HepG2 (cell line): ENCODE measurements at places on chromosomes 4 and X.

DNA sequence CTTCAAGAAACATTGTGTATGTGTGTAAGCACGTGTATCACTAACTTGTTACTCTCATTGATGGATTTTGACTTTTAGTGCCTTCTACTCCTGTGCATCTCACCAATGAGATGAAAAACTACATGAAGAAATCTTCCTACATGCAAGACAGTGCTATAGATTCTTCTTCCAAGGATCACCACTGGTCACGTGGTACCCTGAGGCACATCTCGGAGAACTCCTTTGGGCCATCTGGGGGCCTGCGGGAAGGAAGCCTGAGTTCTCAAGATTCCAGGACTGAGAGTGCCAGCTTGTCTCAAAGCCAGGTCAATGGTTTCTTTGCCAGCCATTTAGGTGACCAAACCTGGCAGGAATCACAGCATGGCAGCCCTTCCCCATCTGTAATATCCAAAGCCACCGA lies 86.5 kb downstream of the SLC10A6 start:
- no peak for DNase-seq

DNA sequence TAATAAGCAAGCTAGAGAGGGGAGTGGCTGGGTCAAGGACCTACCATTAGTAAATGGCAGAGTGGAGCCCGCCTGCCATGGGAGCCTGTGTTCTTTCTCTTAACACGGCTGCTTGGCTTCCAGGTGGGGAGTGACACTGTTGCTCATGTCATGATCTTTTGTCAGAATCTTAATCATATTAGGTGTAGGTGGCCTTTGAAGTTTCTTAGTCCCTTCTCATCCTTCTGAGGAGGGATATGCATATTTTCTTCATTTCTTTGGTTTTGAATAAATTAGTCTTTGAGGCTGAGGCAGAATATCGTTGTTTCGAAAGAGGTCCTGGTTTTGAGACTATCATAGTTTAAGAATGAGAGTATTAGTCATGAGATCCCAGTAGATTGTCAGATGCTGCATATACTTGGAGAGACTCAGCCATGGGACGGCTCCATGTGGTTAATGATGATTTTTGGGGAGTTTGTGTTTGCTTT lies 28.9 kb downstream of the SNX25 start:
- no peak for DNase-seq

DNA sequence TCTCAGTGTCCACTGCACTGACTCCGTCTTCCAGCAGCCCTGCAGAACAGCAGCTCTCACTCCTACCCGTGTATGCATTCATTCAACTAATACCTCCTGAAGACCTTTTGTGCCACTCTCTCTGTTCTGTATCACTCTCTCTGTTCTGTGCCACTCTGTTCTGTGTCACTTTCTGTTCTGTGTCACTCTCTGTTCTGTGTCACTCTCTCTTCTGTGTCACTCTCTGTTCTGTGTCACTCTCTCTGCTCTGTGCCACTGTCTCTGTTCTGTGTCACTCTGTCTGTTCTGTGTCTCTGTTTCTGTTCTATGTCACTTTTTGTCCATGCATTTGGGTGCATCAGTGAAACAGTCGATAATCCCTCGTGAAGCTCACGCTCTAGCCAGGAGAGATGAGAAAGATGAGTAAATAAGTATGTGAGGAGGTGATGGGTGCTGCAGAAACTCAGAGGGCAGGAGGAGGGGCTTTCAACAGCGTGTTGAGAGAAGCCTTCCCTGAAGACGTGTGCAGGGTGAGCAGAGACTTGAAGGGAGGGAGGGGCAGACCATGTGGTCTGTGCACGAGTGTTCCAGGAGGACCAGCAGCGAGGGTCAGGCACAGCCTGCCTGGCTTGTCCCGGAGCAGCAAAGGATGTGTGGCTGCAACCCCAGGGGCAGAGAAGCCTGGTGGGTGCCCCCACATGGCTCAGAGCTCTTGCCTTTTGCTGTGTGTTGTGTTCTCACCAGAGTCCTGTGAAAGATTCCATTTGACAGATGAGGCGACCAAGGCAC lies 8.9 kb downstream of the PIGG start:
- no peak for DNase-seq

DNA sequence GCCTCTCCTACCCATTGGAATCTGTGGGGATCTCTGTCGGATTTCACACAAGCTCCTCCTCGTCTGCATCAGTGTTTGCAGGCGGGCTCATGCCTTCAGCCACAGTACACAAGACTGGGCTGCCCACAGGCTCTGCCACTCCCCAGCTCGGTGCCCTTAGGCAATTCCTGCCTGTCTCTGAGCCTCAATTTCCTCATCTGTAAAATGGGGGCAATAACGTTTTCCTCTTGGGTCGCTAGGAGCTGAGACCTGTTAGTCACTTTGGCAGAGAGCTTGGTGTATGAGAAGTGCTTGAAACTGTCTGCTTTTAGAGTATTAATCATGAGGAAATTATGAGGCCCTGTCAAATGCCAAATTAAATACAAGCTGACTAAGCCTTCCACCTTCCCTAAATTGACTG lies 27.6 kb upstream of the MSX1 start:
- DNase-seq = no peak

DNA sequence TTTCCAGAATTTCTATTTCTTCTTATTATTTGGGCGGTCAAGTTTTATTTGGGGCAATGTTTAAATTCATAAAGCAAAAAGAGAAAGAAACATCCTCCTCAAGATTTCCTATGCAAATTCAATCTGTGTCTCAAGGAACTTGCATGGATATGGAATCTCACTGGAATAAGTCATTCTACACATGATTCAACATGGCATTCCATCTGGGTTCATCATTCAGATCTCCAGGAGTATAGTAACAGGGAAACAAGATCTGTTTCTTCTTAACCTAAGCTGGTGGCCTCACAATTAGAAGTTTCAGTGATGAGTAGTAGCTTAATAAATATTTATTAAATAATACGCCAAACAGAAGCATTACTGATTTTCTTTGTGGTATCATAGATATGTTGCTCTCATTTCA lies 19.8 kb downstream of the KLHL34 start:
- no peak for DNase-seq

DNA sequence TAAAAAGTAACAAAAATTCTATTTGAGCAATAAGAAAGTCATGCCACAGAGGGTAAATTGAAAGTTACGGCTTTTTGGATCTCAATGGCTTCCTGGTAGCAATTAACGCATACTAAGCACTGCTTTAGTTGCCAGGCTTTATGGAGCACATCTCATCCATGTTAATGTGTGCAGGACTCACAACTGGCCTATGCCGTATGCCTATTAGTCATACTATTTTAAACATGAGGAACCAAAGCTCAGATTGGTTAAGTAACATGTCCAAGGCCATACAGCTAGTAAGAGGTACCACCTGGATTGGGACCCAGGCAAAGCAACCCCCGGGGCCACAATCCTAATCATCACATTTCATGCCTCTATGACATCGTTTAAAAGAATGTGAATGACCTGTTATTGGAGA lies 17.1 kb downstream of the DAPP1 start:
- DNase-seq = no peak

DNA sequence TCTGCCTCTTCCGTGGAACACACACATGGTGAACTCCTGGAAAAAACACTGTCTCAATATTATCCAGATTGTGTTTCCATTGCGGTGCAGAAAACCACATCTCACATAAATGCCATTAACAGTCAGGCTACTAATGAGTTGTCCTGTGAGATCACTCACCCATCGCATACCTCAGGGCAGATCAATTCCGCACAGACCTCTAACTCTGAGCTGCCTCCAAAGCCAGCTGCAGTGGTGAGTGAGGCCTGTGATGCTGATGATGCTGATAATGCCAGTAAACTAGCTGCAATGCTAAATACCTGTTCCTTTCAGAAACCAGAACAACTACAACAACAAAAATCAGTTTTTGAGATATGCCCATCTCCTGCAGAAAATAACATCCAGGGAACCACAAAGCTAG lies 87.9 kb downstream of the TET2 start:
- no peak for DNase-seq

DNA sequence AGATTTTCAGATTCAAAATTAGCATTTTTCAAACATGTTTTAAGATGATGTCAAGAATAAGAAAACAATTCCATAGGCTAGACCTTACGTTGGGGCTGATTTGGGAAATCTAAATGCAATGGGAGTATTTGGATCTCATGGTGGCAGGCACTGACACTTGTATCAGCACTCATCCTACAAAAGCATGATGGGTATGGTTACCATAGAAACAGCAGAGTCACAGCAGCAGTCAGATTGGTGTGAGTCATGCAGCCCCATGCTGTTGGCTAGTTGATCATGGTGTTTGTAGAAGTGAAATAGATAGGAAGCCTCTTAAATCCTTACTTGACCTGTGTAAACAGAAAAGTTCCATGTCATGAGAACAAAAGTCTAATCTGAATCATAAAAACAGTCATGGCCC lies 1637.3 kb upstream of the PABPC4L start:
- DNase-seq = no peak

- no peak for DNase-seq
Measured at GRCh38 chr4:53684136-53685130, 93.1 kb upstream of the LNX1 start.

GRCh38 chr4:13176741-13177142 lies 307.4 kb downstream of the RAB28 start:
- DNase-seq = no peak

DNA sequence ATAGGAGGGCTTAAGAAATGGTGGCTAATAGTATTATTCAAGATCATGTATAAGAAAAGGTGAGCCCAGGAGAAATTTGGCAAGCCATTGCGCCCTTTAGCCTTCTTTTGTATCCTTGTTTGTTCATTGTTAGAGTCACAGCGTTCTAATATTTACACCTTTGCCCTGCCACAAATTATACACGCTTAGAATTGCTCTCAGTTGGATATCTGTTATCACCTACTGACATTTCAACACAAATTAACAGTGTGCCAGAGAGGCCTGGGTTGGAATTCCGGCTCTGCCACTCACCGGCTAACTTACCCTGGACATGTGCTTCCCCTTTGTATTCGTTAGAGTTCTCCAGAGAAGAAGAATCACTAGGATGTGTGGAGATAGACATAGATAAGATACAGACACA lies 148.7 kb upstream of the KIT start:
- no peak for DNase-seq

DNA sequence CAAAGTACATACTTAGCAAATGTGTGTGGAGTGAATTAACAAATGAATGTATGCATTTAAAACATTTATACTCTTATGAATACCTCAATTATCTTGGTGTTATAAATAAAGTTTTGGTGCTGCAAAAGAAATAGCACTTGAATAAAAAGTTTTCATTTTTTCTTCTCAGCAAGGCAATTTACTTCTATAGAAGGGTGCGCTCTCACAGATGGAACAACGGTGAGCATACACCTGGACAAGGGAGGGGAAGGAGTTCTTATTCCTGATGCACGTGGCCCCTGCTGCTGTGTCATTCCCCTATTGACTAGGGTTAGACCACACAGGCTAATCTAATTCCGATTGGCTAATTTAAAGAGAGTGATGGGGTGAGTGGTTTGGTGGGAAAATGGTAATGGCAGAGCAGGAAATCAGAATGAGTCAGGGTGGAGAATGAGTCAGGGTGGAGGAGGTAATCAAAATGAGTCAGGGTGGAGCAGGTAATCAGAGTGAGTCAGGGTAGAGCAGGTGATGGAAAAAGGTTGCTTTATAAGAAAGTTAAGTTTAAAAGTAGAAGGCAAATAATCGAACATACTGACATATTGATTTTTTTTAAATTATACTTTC lies 28.2 kb upstream of the PGK1 start:
- DNase-seq = no peak

GRCh38 chrX:13857804-13858203 lies 40.9 kb upstream of the GPM6B start:
- DNase-seq = no peak

DNA sequence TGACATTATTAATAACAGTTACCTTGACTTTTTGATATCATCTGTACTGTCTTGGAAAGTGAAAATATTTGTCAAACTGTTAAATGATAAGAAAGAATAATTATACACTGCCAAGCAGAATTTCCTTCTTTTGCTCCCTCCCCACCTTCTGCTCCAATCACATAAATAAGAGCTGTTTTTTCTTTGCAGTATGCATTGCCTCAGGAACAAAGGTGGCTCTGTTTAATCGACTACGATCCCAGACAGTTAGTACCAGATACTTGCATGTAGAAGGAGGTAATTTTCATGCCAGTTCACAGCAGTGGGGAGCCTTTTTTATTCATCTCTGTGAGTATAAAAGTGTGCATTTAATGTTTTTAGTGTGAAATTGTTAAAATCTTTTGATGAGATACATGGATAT lies 66.1 kb downstream of the CCKAR start:
- no peak for DNase-seq

- DNase-seq = no peak
Measured at GRCh38 chr4:16217300-16218051, 8.8 kb downstream of the TAPT1 start.

- no peak for DNase-seq
Measured at GRCh38 chr4:31788676-31789075, 1068.5 kb downstream of the PCDH7 start.

DNA sequence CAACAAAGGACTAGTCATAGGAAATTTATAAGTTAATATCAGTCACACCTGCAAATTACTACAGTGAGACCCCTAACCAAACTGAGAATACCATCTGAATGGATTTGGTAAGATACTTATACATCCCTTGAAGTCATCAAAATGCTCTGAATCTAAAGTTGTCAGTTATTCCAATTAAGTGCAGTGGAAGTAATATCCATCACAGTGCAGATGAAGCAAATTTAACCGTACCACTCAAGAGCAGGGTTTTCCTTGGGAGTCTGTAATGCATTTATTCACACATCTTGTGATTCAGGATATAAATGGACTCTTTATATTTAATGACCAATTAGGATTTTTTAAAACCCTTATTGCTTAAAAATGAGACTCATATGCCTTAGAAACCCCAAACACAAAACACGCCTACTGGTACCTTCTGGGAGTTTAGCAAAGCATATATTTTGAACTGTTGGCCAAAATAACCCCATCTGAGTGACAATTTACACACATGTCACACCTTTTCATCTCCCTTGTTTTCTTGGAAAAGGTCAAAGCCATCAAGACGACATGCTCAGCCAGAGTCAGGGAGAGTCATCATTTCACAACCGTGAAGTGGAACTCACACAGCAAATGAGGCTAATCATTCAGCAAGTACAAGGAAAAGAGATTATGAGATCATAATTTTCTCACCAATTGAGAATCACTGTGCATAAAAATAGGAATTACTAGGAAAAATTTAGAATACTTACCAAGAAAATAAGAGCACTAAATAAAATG lies 303.7 kb downstream of the HNRNPD start:
- no peak for DNase-seq

- no peak for DNase-seq
Measured at GRCh38 chr4:3358656-3359055, 65.8 kb downstream of the RGS12 start.

DNA sequence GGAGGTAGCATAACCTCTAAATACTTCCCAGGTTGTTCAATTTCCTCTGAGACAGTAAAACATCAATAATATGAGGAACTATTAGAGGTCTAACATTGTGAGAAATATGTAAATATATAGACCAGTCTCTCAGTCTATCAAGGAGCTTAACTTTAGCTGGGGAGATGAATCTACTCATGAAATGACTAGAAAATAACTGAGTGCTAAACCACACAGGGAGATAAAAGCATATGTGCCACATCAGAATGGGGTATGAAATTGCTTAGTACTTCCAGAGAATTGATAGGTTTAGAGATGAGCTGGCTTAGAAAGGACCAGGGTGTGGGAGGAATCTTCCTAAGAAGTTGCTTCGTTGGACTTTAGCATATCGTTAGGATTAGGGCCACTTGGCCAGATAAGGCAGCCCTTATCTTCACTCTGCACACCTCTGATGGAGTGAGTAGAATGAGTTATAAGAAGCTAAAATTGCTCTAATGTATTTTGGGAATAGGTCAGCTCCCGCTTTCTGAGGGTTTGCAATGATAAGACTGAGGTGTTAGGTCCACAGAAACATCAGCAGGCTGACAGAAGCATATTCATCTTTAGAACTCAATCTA lies 299.2 kb downstream of the UNC5C start:
- DNase-seq = no peak

GRCh38 chr4:6965329-6965728 lies 55.7 kb downstream of the TBC1D14 start:
- no peak for DNase-seq
